NCI-H1436 treated with DMSO at 0.1 percent for 48 hours (cell line): ENCODE measurements at places on chromosomes 2 and 18.

DNA sequence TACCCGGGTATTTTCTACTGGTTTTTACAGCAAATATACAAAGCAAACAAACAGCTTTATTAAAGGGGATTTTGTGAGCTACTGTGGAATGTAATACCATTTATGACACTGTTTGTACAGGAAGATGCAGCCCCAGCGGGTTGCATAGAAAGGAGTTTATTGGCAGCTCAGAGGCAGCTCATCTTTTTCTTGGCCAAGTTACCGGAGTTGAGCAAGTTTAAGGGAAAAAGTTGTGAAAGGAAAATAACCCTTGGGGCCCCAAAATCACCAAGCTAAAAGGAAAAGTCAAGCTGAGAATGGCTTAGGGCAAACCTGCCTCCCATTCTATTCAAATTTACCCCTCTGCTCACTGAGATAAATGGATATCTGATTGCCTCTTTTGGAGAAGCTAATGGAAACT lies 60.8 kb downstream of the MOB4 start:
- DNase-seq: no peak

GRCh38 chr2:238140040-238140439 lies 1.6 kb downstream of the KLHL30 start:
- DNase-seq: no peak

DNA sequence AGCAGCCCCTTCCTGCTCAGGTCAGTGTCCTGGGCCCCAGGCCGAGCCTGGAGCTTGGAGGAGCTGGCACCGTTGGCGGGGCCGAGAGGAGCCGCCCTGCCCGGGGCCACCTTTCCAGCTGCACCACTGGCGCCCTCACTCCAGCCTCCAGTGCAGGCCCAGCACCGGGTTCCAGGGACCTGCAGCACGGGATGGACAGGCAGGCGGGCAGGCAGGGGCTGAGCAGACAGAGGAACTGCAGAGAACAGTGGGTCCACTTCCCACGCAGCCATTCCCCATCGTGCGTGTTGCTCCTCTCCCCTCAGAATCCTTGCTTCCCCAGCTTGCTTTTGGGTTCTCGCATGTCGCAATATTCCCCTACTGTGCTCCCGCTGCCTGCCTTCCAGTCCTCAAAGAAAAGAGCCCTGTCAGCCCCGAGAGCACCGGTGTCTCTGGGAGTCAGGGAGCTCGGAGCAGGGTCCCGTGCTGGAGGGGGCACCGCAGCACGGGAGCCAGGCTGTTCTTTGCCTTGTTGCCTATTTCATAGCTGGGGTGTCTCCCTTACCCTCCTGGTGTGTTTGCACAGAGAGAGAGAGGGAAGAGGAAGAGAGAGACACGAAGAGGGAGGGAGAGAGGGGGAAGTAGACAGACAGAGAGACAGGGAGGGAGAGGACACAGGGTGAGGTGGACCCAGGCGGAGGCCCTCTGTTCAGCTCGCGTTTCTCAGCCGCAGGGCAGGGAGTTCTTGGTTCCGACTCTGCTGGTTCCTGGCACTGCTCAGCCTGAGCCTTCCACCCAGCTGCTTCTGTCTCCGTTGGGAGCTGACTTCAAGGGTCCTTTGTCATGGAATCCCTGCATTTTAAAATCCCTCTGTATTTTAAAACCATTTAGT lies 126.0 kb downstream of the MBP start:
- no peak for DNase-seq

DNA sequence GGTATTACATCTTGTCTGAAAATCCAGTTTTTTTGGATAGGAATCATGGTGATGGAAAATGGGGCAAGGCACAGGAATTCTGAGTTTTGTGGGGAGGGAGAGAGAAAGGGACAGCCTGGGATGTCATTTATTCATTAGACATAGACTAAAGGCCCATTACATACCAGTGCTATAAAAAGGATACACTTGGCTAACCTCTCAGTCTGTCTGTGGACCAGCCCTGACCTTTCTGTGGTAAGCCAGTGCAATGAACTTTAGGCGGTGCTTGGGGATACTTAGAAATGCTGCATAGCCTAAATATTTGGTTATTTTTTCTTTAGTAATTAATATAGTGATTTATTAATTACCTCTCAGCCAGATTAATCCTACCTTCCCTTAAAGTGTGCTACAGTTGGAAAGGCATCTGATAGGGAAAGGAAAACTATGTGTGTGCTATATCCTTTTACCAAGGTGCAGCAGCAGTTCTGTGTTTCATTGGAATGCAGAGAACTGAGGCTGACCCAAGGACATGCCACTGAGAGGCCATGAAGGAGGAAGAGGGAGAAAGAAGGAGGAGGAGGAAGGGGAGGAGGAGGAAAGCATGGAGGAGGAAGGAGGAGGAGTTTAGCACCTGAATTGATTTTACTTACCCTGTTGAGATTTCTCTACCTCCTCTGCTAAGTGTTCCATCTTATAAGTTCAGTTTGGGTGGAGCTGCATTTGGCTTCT lies 37.5 kb downstream of the KCNS3 start:
- no peak for DNase-seq
